ENCODE measurements at places on chromosomes 11 and 22. TPM values are rescaled to one million over a fixed set of nuclear protein-coding genes. Genes with fewer than 3 reads are reported as not detected.

OR51B2 gene
- 0.78 TPM for total RNA-seq

SNX32 gene
- not detected for total RNA-seq

FGF4 gene
- not detected for total RNA-seq

IFITM10 gene
- not detected for total RNA-seq

IL18 gene
- 3.3 TPM for total RNA-seq

APOBEC3H gene
- not detected for total RNA-seq

RIMBP3B gene
- total RNA-seq: not detected

MPZL2 gene
- total RNA-seq: 48.5 TPM

OTOG gene
- total RNA-seq: not detected

GLB1L2 gene
- 10.9 TPM for total RNA-seq

TLCD5 gene
- 3.1 TPM for total RNA-seq

OR2AG1 gene
- not detected for total RNA-seq

TRIM66 gene
- 11.2 TPM for total RNA-seq

TESMIN gene
- total RNA-seq: 1.6 TPM

PLEKHA7 gene
- 34.6 TPM for total RNA-seq
